Pancreas (tissue), 10 donors: ENCODE measurements at places on chromosomes 12 and 14.

GRCh38 chr14:76998910-76999309 is 29.6 kb downstream of the IRF2BPL start:
- DNase-seq, result no peak

DNA sequence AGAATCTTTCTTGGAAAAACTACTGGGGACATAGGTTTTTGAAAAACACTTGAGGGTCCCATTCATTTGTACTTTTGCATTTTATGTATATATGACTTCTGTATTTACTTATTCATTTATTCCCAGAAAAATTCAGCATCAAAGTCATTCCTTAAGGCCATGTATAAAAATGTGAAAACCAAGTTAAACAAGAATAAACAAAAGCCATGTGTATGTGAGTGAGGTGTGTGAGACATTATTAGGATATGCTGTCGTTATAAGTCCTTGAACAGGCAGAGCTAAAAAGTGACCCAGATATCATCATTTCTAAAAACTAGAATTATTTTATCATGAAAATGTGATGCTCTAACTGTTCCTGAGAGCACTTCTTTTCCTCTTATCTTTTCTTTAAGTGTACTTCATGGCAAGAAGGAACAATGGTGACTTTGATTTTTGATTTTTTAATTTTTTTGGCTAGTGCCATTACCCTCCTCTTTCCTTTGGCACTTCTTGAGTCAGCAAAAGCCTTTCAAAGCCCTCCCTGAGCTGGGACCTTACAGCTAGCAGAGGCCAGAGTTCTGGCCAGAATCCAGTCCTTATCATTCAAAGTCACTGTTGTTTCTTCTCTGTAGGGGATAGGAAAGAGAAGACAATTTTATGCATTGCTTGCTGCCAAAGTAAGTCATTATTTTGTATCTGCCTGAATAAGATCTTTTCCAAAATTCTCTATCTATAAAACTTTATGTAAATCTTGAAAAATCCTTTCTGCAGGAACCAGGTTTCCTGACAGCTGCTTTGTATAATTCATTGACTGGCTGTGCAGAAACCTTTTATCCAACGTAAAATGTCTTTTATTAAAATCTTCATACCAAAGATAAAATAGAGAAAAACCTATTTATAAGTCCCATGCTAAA is 419.7 kb upstream of the PRICKLE1 start:
- DNase-seq, result no peak

GRCh38 chr12:23729359-23729758 is 220.1 kb downstream of the SOX5 start:
- no peak for DNase-seq

DNA sequence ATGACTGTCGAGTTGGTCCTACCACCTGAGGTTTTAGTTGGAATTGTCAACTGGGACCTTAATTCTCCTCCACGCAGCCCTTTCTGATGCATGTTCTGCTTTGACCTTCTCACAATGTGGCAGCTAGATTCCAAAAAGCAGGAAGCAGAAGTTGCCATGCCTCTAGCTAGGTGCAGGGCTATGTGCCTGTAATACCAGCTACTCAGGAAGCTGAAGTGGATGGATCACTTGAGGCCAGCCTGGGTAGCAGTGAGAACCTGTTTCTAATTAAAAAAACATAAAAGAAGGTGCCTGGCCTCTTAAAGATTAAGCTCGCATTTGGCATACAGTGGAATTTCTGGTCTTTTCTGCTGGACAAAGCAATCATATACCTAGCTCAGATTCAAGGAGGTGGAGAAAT is 77.1 kb downstream of the FGD4 start:
- DNase-seq, result no peak

DNA sequence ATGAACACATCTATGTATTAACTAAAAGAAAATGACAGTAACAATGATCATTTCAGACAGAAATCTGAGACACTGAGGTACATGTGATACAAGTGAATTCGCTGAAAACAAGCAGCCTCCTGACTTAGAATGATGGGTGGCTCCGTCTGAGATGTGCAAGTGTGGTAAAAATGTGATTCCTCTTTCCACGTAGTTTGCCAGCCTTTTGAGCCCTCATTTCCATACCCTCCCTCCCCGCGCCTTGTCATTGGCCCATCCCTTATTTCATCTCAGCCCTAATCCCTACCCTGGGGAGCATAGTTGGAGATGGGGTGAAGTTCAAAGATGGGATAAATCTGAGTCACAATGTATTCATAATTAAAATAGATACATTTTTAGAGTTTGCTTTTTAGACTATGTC is 107.8 kb downstream of the BMP4 start:
- no peak for DNase-seq

GRCh38 chr12:4246116-4246515 is 27.4 kb upstream of the CCND2 start:
- DNase-seq, result no peak

DNA sequence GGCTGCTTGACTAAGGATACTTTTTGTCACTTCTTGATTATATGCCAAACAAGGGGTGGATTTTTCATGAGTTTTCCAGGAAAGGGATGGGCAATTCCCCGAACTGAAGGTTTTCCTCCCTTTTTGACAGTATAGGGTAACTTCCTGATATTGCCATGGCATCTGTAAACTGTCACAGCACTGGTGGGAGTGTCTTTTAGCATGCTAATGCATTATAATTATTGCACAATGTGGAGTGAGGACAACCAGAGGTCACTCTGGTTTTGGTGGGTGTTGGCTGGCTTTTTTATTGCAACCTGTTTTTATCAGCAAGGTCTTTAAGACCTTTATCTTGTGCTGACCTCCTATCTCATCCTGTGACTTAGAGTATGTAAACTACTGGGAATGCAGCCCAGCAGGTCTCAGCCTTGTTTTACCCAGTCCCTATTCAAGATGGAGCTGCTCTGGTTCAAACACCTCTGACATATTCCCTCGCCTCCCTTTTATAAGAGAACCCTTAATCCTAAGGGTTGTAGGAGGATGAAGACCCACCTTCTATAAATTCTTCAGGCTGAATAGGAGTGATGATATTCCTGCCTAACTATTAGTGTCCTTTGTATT is 471.2 kb downstream of the ATP23 start:
- no peak for DNase-seq

GRCh38 chr12:126093908-126094307 is 1028.7 kb downstream of the AACS start:
- no peak for DNase-seq

GRCh38 chr12:51721282-51721940 is 127.1 kb downstream of the FIGNL2 start:
- DNase-seq, result peak; percentile 15

DNA sequence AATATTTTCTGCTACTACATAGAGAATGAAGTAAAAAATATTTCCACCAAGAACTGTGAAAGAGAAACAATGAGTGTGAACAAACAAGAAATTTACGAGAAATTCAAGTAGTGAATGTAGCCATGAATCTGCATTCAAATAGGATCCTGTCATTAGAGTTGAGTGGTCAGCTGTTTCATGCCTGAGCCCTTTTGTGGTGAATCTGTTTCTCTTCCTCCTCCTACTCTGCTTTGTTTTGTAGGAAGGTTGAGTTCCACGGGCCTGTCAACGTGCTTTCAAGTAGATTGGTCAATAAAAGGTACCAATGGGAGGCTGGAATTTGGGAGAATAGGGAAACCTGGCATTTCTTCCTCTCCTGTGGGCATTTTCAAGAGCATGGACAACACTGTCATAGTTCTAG is 1749.6 kb upstream of the FLRT2 start:
- no peak for DNase-seq

DNA sequence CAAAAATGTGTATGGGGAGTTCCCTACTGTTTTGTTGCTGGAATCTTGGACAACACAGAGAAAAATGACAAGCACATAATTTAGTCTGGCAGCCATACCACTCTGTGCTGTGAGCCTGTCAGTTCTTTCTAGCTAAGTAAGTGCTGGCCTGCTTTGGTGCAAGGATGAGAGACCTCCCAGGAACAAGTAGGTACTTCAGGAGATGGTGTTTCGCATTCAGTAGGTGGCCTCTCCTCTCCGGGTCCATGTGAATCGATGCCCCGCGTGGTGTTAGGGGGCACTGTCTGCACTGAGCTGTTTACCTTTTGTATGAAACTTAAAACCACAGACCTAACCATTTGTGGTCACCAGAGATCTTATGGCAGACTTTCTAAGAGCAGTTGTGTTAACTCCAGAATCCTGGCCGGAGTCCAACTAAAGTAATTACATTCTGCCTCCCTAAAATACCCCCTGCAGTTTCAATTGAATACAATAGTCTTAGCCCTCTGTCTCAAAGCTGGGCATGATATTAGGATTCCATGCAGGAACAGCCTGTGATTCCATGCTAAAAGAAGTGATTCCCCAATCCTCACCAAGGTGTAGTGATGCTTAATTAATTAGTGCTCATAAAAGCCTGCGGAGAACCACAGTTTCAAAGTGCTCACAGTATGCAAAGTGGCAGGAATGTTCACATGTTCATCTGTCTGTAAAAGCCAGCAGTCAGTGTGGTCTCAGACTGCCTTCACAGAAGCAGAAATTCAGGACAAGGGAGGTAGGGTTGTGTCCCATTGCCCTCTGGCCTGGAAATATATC is 64.2 kb downstream of the LLPH start:
- no peak for DNase-seq

- DNase-seq, result no peak
Observed at GRCh38 chr12:52691841-52692150, 11.5 kb downstream of the KRT77 start.

- DNase-seq, result no peak
Observed at GRCh38 chr12:27109334-27110028, 27.1 kb upstream of the C12orf71 start.

DNA sequence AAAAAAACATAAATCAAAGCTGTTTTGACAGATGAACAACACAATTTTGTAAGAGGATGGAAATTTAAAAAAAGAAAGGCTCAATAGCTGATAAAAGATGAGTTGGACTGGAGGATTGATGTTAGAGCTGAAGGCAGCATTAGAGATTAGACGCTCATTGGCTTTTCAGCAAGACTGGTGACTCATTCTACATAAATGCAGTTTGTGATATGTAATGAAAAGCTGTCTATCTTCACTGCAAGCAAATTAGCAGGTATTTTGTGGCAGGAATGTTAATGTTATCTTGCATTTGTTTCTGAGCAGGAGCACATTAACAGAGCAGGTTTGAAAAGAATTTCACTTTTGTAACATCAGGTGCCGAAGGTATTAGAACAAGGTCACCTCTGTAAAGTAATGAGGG is 442.7 kb upstream of the NOVA1 start:
- DNase-seq, result no peak

- no peak for DNase-seq
Observed at GRCh38 chr12:102033991-102034745, 27.6 kb downstream of the WASHC3 start.

DNA sequence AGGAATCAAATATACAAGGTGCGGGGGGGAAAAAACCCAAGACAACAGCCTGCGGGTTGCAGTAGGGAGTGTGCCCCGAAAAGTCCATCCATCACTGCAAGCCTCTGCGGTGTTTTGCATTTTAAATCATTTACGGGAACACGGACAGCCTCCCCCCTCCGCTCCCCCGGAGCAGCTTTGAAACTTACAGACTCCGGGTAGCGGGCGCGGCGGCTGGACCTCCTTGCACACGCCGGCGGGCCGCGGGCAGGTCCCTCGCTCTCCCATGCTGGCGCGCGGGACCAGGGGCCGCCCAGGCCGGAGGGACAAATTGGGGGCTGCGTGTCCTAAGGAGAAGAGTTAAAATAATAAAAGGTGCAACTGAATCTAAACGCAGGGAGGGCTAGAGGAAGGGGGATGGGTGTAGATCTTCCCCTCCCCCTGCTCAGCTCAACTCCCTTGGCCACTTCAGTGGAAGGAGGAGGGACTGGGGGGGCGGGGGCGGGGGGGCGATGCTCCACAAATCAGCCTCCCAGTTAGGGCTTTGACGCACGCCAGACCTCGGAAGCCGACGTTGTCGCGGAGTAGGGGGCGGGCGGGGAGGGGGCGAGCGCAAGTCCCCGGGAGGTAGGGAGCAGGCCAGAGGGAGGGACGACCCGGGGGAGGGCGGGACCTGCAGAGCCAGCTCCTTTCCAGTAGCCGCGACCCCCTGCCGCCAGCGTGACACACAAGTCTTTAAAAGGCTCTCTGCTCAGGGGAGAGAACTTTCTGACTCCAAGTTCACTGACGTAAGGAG is at the start of gene KCNJ8:
TSS of gene KCNJ8 (minus strand) at position 349 of the 775 bp plus-strand sequence. CDS start 1,090 bp downstream, outside the sequence.
- DNase-seq, result peak; percentile 89

DNA sequence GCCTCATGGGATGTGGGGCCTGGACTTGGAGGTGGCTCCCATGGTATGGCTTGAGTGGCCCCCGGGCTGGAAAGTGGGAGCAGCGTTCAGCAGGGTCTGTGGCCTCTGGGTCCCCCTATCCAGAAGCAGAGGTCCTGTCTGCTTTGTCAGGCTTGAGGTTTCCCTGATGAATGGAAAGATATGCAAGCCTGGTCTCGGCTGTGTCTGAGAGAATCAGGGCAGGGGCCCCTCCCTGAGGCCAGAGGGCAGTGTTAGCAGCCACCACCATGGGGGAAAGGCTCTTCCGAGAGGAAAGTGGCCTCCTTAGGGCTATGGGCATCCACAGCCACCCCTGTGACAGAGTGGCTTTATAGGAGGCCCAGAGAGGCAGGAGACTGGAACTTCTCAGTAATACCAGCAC is 128.2 kb downstream of the VRK1 start:
- DNase-seq, result no peak

- DNase-seq, result no peak
Observed at GRCh38 chr12:81570234-81570633, 188.9 kb downstream of the PPFIA2 start.

DNA sequence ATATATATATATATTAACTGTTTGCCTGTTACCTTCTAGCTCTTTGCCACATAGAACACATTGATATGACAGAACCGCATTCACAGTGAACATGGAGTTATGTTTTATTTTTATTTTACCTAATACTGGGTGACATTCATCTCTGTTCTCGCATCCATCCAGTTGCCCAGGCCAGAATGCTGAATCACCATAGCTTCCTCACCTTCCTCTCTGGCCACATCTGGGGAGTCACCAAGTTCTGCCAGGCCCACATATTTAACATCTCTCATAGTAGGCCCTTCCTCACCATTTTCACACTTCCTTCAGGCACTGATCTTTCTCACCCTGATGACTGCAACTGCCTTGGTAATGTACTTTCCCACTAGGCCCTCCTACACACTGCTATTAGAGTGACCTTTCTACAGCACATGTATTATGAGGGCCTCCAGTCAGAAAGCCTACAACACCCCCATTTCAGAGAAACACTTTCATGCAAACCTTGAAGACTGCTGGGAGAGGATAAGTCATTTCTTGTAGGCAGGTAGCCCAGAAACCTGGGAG is 106.8 kb downstream of the LGR5 start:
- no peak for DNase-seq

GRCh38 chr12:9084417-9084816 is 31.3 kb downstream of the A2M start:
- no peak for DNase-seq

DNA sequence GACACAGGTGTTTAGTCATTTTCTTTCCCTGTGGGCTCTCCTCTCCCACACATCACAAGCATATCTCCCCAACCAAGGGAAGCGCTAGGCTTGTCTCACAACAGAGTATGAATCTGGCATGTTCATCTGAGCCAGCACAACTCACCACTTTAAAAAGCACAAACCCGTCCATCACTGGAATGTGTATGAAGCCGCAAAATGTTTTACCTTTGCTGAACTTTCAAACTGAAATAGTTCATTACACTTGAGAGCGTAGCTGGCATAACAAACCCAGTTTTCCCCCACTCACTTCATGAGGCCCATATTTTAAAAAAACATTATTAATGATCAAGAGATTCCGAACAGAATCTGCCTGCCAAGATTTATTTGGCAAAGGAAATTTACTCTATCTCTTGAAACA is 15.8 kb downstream of the NID2 start:
- no peak for DNase-seq
